ENCODE measurements at places on chromosomes 4 and X.

GRCh38 chr4:153825691-153826090 is 36.8 kb upstream of the SFRP2 start:
- DNase-seq: no peak

GRCh38 chr4:16329125-16329796 is 103.0 kb upstream of the TAPT1 start:
- DNase-seq: no peak

GRCh38 chr4:87049508-87049907 is 114.7 kb downstream of the AFF1 start:
- no peak for DNase-seq

GRCh38 chr4:28518561-28519165 is 1658.0 kb downstream of the STIM2 start:
- no peak for DNase-seq

- no peak for DNase-seq
Observed at GRCh38 chrX:116238567-116239255, 68.2 kb downstream of the AGTR2 start.

- no peak for DNase-seq
Observed at GRCh38 chr4:94523033-94523580, 71.4 kb downstream of the PDLIM5 start.

GRCh38 chr4:8741513-8742226 is 130.0 kb downstream of the HMX1 start:
- DNase-seq: no peak

- DNase-seq: no peak
Observed at GRCh38 chr4:76968937-76969336, 19.4 kb downstream of the SEPTIN11 start.

DNA sequence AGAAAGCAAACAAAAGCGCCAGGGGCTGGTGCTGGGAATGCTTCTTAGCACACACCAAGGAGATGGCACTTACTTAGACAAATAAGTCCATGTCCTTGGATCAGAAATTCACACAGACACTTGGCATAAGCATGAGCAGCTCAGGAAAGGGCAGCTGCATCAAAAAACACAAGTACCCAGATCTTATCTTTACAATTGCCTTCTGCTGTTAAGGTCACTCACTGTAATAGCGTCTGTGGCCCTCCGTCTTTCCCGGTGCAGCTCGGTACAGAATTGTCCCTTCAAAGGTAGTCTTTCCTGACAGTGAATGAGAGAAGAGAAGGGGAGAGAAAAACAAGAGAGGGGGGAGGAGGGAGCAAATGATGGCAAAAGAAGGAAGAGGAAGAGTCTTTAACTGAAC is 172.1 kb upstream of the MAP3K15 start:
- DNase-seq: no peak

GRCh38 chr4:48100256-48100655 is 33.8 kb downstream of the TXK start:
- DNase-seq: no peak

GRCh38 chrX:119008110-119008744 is 33.8 kb downstream of the LONRF3 start:
- no peak for DNase-seq

GRCh38 chr4:9977518-9978031 is 43.7 kb downstream of the SLC2A9 start:
- no peak for DNase-seq

DNA sequence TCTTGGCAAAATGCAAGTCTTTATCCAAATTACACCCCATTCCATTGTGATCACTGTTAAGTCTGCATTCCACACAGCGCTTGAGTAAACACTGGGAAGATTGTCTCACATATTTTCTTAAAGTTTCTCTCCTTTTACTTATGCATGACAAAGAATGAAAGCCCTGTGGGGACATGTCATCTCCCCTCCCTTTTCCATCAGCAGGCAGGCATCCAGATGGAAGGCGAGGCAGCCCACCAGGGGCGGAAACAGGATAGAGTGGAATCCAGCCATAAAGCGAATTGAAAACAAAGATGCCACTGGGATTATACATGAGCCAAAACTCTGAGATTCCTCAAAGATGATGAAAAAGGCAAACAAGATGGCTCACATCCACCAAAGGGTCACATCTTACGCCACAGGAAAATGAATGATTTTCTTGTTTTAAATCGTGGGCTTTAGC is 78.2 kb downstream of the AFAP1 start:
- DNase-seq: no peak

DNA sequence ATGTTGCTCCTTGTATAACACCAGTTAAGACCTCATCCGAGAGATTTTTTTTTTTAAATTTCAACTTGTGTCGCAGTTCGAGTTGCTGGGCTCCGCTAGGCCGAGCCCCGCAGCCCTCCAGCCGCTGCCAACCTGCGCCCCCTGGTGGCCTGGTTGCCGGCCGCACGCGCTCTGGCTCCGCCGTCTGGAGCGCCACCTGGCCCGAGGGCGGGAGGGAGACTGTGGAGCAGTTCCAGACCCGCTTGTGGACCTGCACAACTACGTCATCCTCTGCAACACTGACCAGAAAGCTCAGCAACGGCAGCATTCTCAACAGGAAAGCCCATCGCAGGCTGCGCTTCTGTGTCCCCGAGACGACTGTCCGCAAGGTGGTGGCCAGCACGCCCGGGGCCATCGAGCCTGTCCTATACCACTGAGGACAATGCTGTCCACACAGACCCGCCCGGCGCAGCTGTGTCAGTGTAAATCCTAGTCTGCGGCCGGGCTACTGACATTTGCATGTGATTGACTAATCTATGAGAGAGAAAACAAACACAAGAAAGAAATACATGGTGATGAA is 39.1 kb downstream of the ARL9 start:
- peak; percentile 6 for DNase-seq

DNA sequence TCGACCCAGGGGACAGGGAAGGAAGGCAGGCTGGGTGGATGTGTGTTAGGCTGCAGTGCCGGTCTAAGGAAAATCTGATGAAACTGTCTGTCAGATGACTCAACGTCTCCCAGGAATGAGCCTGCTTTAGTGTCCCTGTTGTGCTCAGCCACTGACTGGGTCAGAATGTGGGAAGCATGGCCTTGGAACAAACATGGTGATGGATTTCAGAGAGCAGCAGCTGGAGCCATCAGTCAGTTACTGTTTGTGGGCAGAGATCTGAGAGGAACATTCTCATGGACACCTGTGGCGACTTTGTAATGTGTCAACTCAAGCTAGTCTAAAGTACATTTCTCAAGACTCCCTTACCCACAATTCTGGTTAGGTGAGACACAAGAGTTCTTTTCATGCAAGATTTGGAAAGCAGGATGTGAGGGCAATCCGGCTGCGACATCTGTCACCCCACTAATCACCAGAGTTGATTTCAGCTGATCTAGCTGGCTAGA is 63.2 kb downstream of the ANAPC10 start:
- no peak for DNase-seq

GRCh38 chr4:98686043-98686707 is 27.8 kb upstream of the TSPAN5 start:
- no peak for DNase-seq

GRCh38 chrX:13520936-13521335 is 48.5 kb upstream of the EGFL6 start:
- no peak for DNase-seq

- no peak for DNase-seq
Observed at GRCh38 chrX:97609357-97609756, 725.6 kb downstream of the RPA4 start.

- no peak for DNase-seq
Observed at GRCh38 chr4:78627046-78627965, 75.7 kb downstream of the ANXA3 start.

GRCh38 chr4:29581457-29581856 is 1138.7 kb upstream of the PCDH7 start:
- DNase-seq: no peak

- DNase-seq: no peak
Observed at GRCh38 chr4:1565598-1566295, 118.4 kb downstream of the FAM53A start.

- DNase-seq: no peak
Observed at GRCh38 chrX:54980334-54980733, 13.7 kb downstream of the PFKFB1 start.

DNA sequence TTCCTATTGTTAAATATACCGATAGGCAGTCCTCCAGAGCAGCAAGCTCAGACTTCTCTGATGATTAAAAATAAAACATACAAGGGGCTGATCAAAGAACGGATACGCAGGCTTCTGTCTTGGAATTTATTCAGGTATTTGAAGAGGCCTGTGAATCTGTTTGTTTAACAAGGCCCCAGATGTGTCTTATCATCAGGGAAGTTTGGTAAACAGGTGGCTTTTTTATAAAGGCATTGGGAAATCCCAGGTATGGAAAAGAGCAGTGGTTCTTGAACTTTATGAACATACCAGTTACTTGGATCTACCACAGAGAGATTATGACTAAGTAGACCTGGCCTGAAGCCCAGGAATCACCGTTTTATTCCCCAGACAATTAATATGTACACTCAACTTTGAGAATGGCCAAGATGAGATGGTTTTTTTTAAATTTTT is 47.9 kb downstream of the SOWAHB start:
- DNase-seq: no peak

DNA sequence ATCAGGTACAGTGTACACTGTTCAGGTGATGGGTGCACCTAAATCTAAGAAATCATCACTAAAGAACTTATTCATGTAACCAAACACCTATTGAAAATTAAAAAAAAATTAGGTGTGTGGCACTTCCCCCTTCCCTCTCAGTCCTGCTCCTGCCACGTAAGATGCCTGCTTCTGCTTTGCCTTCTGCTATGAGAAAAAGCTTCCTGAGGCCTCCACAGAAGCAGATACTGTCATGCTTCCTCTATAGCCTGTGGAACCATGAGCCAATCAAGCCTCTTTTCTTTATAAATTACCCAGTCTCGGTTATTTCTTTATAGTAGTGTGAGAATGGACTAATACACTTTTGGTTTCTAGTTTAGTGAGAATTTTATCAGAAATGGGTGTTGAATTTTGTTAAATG is 459.8 kb upstream of the DIPK2B start:
- DNase-seq: no peak

GRCh38 chrX:14673236-14673635 is 143.9 kb downstream of the GLRA2 start:
- DNase-seq: no peak

- no peak for DNase-seq
Observed at GRCh38 chr4:26218677-26219605, 101.9 kb upstream of the RBPJ start.

- no peak for DNase-seq
Observed at GRCh38 chr4:181593703-181594102, 649.5 kb upstream of the TENM3 start.
